ENCODE measurements at places on chromosomes 1 and 21.

- DNase-seq, result peak; percentile 28
Observed at GRCh38 chr1:37691497-37692077, 729 bp upstream of the CDCA8 start.

DNA sequence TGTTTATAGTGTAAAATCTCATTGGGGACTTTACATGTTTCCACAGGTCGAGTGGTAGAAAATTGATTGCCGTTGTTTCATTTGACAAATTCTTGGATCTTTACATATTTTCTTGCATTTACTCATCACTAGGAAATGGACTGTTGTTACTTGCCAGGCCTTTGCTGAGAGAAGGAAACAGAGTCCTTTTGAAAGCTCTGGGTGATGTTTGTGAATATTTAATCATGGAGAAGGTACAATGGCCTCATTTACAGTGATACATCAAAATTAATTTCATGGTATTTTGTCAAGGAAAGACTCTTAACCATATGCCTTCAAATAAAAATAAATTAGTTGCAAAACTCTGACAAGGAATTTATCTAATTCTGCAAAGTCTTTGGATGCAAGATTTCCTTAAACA lies 198.0 kb downstream of the GRIK1 start:
- DNase-seq, result no peak

DNA sequence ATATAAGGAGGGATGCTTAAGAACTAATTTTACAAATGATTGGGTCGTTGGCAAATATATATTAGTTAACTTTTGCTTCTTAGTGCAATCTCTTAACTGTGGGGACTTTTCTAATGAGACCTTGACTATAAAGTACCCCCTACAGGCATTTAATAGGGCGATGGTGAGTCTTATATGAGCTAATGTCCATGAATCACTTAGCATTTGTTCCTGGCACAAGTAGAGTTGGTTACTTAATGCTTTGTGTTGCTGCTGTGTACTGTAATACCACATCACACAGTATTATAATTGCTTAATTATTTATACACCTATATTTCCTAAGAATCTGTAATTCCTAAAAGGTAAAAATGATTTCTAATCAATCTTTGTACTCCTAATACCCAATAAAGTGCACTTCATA lies 25.3 kb upstream of the TMCO1 start:
- DNase-seq, result peak; percentile 16

- no peak for DNase-seq
Observed at GRCh38 chr1:208054485-208054884, 143.6 kb upstream of the CD34 start.

GRCh38 chr1:7247791-7248548 lies 462.7 kb downstream of the CAMTA1 start:
- no peak for DNase-seq

DNA sequence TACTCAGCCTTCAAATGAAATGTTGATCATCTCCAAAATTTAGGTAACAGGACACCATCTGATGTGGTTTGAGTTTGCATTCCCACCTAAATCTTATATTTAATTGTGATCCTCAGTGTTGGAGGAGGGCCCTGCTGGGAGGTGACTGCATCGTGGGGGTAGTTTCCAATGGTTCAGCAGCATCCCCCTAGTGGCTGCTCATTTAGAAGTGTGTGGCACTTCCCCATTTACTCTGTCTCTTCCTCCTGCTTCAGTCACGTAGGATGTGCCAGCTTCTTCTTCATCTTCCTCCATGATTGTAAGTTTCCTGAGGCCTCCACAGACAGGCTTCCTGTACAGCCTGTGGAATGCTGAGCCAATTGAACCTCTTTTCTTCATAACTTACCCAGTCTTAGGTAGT lies 731.2 kb downstream of the USP25 start:
- no peak for DNase-seq

DNA sequence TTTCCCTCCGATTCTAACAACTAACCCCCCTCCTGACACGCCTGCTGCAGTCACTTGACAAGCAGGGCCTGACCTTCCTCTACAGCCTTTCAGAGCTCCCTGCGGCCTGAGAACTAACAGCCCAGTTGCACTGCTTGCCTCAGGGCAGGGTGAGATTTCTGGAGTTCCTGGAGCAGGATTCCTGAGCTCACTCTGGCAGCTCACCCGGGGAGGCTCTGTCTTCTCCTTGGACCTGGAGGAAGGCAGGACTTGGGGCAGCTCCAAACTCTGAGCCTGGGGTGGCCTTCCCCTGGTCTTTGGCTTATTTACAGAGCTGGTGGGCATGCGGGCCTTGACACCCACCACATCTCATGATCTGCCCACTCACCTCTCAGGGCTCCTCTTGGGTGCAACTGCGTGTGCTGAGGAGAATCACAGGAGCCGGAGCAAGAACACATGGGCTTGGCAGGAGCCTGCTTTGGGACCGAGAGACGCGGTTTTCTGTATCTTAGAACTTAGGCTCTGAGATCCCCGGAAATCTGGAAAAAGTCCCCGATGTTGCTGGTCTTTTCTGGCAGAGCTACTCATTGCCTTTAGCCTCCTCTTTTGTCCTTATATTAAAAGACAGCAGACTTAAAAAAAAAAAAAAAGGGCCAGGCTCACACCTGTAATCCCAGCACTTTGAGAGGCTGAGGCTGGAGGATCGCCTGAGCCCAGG lies 13.1 kb upstream of the SLC25A34 start:
- DNase-seq, result no peak

DNA sequence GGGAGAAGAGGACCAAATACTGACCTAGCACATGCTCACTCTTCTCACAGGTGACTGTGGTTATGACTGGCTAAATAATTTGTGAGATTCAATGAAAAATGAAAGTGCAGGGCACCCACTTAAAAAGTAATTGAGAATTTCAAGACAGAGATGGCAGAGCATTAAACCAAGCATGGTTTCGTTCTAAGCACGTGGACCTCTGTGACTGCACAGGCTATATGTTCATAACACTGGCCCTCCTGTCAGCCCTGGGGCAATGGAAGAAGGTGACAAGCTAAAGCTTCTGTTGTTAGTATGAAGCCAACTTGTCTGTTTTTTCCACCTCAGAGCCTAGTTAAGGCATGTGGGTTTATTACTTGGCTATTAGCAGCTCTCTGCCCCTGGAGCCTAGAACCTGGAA lies 130.9 kb downstream of the FASLG start:
- no peak for DNase-seq

GRCh38 chr1:95640746-95641145 lies 406.7 kb downstream of the RWDD3 start:
- DNase-seq, result no peak

GRCh38 chr1:66331658-66332547 lies 202.1 kb upstream of the SGIP1 start:
- DNase-seq, result peak; percentile 24

DNA sequence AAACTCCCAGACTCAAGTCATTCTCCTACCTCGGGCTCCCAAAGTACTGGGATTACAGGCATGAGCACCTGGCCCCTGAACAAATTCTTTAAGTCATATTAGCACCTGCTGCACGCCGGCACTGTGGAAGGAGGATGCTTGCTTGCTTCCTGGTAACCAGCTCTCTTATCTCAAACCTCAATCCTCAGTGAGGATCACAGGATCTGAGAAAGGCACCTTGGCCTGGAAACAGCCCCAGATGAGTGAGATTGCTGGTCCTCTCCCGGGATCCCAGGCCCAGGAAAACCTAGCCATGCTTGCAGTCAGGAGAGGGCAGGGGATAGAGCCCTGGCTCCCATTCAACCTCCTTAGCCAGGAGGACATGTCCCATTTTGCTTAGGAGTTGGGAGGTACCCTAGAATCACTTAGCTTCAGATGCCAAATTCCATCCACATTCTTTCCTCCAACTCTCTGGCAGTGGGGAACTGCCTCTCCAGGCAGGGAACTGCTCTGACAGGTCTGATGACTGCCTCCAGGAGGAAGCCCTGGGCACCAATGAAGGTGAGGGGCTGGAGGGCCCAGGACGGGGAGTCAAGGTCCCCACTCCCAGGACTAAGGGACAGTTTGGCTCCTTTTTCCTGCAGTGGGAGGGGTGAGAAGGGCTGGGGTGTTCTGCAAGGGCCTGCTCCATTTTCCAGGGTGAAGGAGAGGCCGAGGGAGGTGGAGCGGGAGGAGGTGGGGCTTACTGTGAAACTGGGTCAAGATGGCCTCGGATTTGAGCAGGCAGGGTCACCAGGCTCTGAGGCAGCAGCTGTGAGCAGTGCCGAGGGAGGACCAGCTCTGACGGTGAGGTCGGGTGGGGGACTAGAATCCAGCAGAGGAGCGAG lies 9.5 kb downstream of the GPR37L1 start:
- DNase-seq, result no peak

- no peak for DNase-seq
Observed at GRCh38 chr1:109794319-109795132, 30.8 kb upstream of the EPS8L3 start.

DNA sequence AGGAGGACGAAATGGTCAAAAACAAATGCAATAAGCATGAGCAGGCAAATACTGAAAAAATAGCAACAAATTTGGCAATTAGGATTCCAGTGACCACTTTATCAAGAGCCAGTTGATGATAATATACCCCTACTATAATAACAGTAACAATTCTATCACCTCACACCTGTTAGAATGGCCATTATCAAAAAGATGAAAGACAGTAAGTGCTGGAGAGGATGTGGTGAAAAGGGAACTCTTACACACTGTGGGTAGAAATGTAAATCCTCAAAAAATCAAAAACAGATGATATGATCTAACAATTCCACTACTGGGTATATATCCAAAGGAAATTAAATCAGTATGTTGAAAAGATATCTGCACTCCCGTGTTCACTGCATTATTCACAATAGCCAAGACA lies 114.3 kb upstream of the GFI1 start:
- no peak for DNase-seq

- DNase-seq, result no peak
Observed at GRCh38 chr1:64572222-64572900, 102.4 kb downstream of the CACHD1 start.

DNA sequence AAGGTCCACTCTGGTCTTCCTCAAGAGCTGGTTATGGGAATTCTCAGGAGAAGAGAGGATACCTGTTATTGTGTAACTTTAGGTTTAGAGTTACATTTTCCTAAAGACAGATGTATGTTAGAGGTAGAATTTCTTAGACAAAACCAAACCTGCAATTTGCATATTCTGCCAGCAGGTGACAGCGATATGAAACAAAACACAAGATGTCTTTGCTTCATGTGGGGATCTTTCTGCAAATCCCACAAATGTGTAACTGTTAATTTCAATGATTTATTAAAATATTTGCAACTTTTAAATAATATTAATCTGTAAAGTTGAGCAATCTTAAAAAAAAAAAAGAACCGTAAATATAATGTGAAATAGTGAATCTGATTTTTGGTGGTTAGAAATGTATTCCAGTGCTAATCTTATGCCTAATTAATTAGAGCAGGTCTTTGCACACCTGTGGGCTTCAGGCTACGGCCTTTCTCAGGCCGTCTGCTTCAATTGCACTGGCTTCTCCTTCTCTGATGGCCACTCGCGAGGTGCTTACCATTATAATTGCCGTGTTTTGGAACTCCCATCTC lies 33.4 kb downstream of the FAM78B start:
- no peak for DNase-seq

- DNase-seq, result peak; percentile 72
Observed at GRCh38 chr1:205374210-205375078, 17.7 kb upstream of the KLHDC8A start.

DNA sequence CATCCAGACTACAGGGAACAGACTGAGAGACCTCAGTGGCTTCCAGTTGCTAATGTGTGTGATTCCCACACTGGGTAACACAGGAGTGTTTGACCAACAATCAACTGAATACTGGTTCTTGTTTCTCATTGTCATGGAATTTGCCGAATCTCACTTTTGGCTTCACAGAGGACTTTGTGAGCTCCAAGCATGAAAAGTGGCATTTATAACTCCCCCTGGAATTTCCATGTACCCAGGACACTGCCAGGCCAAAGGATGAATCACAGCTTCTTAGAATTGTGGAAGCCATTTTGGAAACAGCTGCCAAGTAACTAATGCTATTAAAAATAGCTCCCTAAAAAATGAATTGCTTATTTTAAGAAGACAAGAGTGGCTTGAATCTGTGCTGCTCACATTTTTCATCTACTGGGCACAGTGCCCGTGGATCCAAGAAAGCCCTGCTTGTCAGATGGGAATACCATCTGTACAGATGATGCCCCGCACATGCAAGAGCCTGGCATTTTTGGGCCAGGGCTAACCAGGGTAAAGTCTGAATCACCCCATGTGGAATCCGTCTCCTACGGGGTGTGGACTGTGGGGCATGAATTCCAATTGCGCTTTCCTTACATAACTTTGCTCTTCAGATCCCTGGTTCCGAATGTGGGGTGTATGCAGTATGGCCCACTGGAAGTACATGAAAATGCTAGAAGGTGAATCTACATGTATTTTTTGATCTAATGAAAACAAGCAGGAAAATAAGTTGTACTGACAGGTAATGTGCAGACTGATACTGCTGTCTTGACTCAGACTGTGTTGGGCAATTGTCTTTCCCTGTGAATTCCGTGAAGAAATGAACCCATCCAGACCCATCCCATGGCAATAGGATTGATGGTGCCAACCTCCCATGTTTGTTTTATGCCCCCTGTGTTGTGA lies 487.3 kb downstream of the SIPA1L2 start:
- DNase-seq, result peak; percentile 78

- DNase-seq, result no peak
Observed at GRCh38 chr1:11273595-11274234, 717 bp downstream of the UBIAD1 start.

- no peak for DNase-seq
Observed at GRCh38 chr1:40301541-40302299, 15.4 kb downstream of the COL9A2 start.

DNA sequence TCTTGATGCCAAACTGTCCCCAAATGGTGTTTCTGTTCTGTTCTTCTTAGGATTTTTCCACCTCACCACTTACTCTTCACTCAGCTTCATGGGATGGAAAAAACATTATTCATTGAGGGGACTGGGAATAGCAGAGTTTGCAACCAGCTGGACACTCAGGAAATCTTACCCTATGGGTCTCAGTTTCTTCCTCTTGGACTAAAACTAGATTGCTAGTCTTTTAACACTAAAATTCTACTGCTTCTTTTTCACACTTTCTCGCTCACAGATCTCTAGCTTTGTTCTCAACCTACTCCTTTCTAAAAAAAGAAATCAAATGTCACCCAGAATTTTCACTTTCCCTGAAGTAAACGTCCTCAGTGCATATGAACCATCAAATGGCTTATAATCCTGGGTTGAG lies 4.8 kb downstream of the KMO start:
- DNase-seq, result no peak

GRCh38 chr1:8782001-8782620 lies 35.3 kb downstream of the RERE start:
- DNase-seq, result no peak

- no peak for DNase-seq
Observed at GRCh38 chr1:167339405-167339804, 118.7 kb downstream of the POU2F1 start.

DNA sequence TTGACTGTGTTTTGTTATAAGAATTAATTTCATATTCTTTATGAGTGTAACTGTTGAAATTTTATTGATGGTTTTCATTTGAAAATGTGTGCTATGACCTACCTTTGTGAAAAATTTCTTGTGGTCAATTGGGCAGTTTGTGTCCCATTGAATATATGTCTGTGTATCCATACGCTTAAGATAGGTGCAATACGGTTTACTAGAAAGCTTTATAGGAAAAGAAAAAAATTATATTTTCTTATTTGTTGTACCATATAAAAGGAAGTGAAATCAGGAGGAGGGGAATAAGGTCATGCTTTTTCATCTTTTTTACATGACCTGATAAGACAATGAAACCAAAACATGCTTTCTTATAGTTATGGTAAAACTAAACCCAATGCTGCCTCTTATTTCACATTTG lies 807.7 kb downstream of the USP25 start:
- DNase-seq, result no peak

- DNase-seq, result peak; percentile 44
Observed at GRCh38 chr21:42039470-42039901, 29.3 kb upstream of the ZBTB21 start.

GRCh38 chr1:223276029-223276428 lies 87.9 kb downstream of the SUSD4 start:
- DNase-seq, result no peak
